ENCODE measurements at places on chromosomes 7 and 10.

DNA sequence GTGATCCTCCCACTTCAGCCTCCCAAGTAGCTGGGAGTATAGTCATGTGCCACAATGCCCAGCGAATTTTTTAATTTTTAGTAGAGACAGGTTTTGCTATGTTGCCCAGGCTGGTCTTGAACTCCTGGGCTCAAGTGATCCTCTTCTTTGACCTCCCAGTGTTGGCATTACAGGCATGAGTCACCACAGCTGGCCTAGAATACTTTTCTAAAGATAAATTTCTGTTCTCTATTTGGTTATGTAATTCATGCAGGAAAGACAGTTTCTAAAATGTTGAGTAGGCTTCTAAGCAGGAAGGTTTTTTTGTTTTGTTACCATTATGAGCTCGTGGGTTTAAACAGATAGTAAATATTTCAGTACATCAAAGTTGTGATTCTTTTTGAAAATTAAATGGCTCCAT, 5.0 kb downstream of the RBAK start:
- H3K27me3 ChIP-seq: no peaks in the 10 kb centered on the region
- H3K4me3 ChIP-seq: no peak overlapping the region
- peaks cover 20% of the 10 kb centered on the region for H3K36me3 ChIP-seq
- H3K4me1 ChIP-seq: peaks cover 8% of the 10 kb centered on the region
- H3K27ac ChIP-seq: no peak overlapping the region
- no peak for DNase-seq

- no peaks in the 10 kb centered on the region for H3K27me3 ChIP-seq
- no peaks in the 10 kb centered on the region for H3K4me1 ChIP-seq
- no peak for DNase-seq
- H3K4me3 ChIP-seq: no peak overlapping the region
Observed at GRCh38 chr7:48108959-48109847, 20.1 kb downstream of the UPP1 start.

GRCh38 chr10:67836972-67837371, 1.0 kb downstream of the DNAJC12 start:
- H3K27me3 ChIP-seq: no peaks in the 10 kb centered on the region
- no peak for DNase-seq
- H3K4me3 ChIP-seq: no peak overlapping the region

- no peak for DNase-seq
- H3K27ac ChIP-seq: no peak overlapping the region
- no peaks in the 10 kb centered on the region for H3K27me3 ChIP-seq
- no peak overlapping the region for H3K4me3 ChIP-seq
Observed at GRCh38 chr7:12199363-12199762, 11.7 kb upstream of the TMEM106B start.

GRCh38 chr10:82680608-82681007, 805.6 kb downstream of the NRG3 start:
- no peaks in the 10 kb centered on the region for H3K27me3 ChIP-seq
- no peaks in the 10 kb centered on the region for H3K36me3 ChIP-seq
- H3K4me3 ChIP-seq: no peak overlapping the region
- H3K4me1 ChIP-seq: no peaks in the 10 kb centered on the region

- peaks cover 67% of the 10 kb centered on the region for H3K36me3 ChIP-seq
- no peaks in the 10 kb centered on the region for H3K27me3 ChIP-seq
- no peak for DNase-seq
- H3K4me3 ChIP-seq: no peak overlapping the region
- H3K4me1 ChIP-seq: peaks cover 4% of the 10 kb centered on the region
- H3K27ac ChIP-seq: no peak overlapping the region
Observed at GRCh38 chr10:74137992-74138391, 12.6 kb downstream of the AP3M1 start.

- H3K4me1 ChIP-seq: peaks cover 16% of the 10 kb centered on the region
- H3K27me3 ChIP-seq: no peaks in the 10 kb centered on the region
- DNase-seq: peak; percentile 42
- no peak overlapping the region for H3K4me3 ChIP-seq
- H3K36me3 ChIP-seq: no peaks in the 10 kb centered on the region
Observed at GRCh38 chr10:22816298-22816653, 101.9 kb upstream of the PIP4K2A start.

- no peaks in the 10 kb centered on the region for H3K4me1 ChIP-seq
- no peaks in the 10 kb centered on the region for H3K27me3 ChIP-seq
- H3K27ac ChIP-seq: no peak overlapping the region
Observed at GRCh38 chr10:130029209-130029608, 65.1 kb upstream of the EBF3 start.

GRCh38 chr7:137930581-137930980, 71.3 kb downstream of the CREB3L2 start:
- peaks cover 34% of the 10 kb centered on the region for H3K36me3 ChIP-seq
- no peak for DNase-seq
- no peak overlapping the region for H3K4me3 ChIP-seq

DNA sequence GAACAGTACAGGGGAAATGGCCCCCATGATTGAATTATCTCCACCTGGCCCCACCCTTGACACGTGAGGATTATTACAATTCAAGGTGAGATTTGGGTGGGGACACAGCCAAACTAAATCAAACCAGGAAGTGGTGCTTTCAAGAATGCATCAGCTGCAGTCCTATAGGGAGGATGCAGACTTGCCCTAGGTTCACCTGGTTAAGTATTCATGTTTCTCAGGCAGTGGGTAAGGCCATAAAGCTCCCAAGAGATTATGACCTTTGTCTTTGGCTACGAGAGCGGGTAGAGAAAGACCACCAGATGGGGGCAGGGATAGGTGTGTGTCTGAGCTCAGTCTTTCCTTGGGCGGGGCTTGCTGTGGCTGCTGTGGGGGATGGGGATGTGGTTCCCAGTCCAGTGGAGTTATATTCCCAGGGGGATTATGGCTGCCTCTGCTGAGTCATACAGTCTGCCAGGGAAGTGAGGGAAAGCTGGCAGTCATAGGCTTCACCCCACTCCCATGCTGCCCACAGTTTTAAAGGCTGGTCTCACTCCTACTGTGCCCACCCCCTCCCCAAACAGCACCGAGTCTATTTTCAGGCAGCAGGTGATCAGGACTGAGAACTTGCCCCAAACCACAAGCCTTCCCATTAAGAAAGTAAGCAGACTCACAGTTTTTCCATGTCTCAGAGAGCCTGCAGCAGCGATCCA, 8.4 kb upstream of the R3HCC1L start:
- H3K36me3 ChIP-seq: no peaks in the 10 kb centered on the region
- DNase-seq: no peak
- H3K27ac ChIP-seq: no peak overlapping the region
- peaks cover 15% of the 10 kb centered on the region for H3K27me3 ChIP-seq

DNA sequence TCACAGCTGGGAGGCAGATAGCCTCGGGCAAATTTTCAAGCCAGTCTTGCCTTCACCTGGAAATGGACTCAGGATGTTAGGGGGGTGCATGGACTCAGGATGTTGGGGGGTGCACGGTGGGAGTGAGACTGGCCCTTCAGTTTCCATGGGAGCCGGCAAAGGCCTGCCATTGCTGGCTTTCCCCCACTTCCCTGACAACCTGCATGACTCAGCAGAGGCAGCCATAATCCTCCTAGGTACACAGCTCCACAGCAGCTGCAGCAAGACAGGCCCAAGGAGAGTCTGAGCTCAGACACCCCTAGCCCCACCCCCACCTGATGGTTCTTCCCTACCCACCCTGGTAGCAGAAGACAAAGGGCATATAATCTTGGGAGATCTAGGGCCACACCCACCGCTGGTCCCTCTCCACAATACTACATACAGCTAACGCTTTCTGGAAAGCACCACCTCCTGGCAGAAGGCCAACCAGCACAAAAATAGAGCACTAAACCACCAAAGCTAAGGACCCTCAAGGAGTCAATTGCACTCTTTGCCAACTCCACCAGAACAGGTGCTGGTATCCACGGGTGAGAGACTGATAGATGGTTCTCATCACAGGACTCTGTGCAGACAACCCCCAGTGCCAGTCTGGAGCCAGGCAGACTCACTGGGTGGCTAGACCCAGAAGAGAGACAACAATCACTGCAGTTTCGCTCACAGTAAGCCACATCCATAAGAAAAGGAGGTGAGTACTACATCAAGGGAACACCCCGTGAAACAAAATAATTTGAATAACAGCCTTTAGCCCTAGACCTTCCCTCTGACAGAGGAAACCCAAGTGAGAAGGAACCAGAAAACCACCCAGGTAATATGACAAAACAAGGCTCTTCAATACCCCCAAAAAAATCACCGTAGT, 18.3 kb downstream of the C7orf25 start:
- H3K4me1 ChIP-seq: peaks cover 9% of the 10 kb centered on the region
- no peaks in the 10 kb centered on the region for H3K27me3 ChIP-seq
- no peaks in the 10 kb centered on the region for H3K36me3 ChIP-seq
- no peak overlapping the region for H3K4me3 ChIP-seq
- no peak overlapping the region for H3K27ac ChIP-seq
- DNase-seq: no peak

- no peaks in the 10 kb centered on the region for H3K4me1 ChIP-seq
- DNase-seq: no peak
- no peak overlapping the region for H3K4me3 ChIP-seq
- no peak overlapping the region for H3K27ac ChIP-seq
- no peaks in the 10 kb centered on the region for H3K36me3 ChIP-seq
- no peaks in the 10 kb centered on the region for H3K27me3 ChIP-seq
Observed at GRCh38 chr7:137245890-137246289, 97.6 kb downstream of the PTN start.

DNA sequence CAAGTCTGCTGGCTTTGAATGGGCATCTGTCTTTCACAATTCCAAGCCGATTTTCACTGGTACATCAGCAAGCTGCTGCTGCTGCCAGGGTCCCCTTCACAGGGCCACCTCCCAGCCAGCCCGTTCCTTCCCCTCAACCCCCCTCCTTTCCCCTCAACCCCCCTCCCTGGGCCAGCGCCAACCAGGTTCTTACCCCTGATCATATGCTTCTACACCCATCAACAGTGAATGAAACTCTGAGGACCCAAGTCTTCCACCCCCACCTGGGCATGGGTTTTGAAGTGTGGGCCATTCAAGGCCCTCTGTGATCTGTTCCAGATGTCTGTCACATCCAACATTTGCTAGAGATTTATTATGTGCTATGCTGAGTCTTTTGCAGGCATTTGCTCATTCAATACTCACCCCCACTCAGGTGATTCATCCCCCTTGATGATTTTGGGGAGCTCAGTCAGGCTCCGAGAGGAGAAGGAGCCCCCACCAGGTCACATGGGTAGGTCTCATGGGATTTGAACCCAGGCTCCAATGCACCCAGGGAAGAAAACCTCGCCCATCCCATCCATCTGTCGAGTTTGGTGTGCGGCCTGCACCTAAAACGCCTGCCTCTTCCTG, 52.7 kb upstream of the FOXK1 start:
- no peak overlapping the region for H3K4me3 ChIP-seq
- H3K4me1 ChIP-seq: peaks cover 15% of the 10 kb centered on the region
- no peaks in the 10 kb centered on the region for H3K36me3 ChIP-seq
- no peak overlapping the region for H3K27ac ChIP-seq
- H3K27me3 ChIP-seq: no peaks in the 10 kb centered on the region

- no peak overlapping the region for H3K4me3 ChIP-seq
- no peak for DNase-seq
- peaks cover 16% of the 10 kb centered on the region for H3K27me3 ChIP-seq
- peaks cover 5% of the 10 kb centered on the region for H3K36me3 ChIP-seq
- H3K4me1 ChIP-seq: peaks cover 28% of the 10 kb centered on the region
Observed at GRCh38 chr10:62811159-62811875, 4.8 kb downstream of the EGR2 start.

DNA sequence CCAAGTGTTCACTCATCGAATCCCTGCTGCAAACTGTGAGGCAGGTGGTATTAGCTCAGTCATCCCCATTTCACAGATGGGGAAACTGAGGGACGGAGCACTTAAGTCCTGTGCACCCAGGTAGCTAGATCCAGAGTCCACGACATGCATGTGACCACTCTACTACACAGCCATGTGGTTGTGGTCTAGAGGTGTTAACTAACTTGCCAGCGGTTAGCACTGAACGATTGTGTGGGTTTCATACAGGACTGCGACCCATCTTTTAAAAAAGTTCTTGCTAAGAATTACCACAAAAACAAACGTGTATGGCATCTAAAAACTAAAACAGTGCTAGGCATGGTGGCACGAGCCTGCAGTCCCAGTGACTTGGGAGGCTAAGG, 16.1 kb upstream of the ABCC2 start:
- H3K4me3 ChIP-seq: no peak overlapping the region
- no peaks in the 10 kb centered on the region for H3K4me1 ChIP-seq
- H3K27ac ChIP-seq: no peak overlapping the region
- H3K27me3 ChIP-seq: no peaks in the 10 kb centered on the region
- H3K36me3 ChIP-seq: no peaks in the 10 kb centered on the region

DNA sequence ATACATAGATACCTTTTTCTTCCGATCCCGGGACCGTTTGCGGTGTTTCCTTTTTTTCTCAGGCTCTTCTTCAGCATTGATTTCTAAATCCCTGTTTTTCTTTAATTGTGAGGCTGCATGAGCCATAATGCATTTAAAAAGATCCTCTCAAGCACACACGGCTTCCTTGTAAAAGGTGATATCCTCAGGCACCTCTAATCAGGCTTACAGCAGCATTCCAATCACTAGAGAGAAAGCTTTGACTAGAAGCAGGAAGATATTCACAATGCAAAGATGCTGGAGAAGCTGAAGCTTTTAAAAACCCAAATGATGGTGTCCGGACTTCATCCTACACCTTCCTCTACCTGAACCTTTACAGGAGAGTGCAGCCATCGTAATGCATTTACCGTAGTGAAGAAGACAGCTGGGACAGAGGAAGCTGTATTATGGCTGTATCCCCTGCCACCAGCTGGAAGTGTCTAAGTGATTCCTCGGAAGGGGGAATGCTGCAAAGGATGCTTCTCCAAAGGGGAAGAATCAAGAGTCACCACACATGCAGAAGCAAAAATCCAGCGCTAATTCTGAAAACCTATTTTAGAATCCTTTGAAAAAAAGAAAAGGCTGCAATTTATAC, at the start of gene ANK3:
Gene ANK3 (minus strand): TSS at position 463 of the 613 bp plus-strand sequence. CDS start 337 bp downstream, at position 126.
- H3K4me3 ChIP-seq: no peak within 1 kb of the TSS
- H3K27ac ChIP-seq: no peak within 1 kb of the TSS
- no peak for DNase-seq
- H3K4me1 ChIP-seq: peaks cover 10% of the 10 kb centered on the region
- no peaks in the 10 kb centered on the region for H3K36me3 ChIP-seq

GRCh38 chr10:87850742-87851205, 12.6 kb downstream of the KLLN start:
- no peak overlapping the region for H3K27ac ChIP-seq
- H3K4me3 ChIP-seq: no peak overlapping the region
- DNase-seq: peak; percentile 38
- H3K4me1 ChIP-seq: no peaks in the 10 kb centered on the region
- no peaks in the 10 kb centered on the region for H3K36me3 ChIP-seq
- no peaks in the 10 kb centered on the region for H3K27me3 ChIP-seq

- peak; percentile 96 for DNase-seq
- no peaks in the 10 kb centered on the region for H3K27me3 ChIP-seq
- H3K27ac ChIP-seq: peak overlapping the region; percentile 87
- peaks cover 8% of the 10 kb centered on the region for H3K36me3 ChIP-seq
Observed at GRCh38 chr7:72805526-72806494, 22.2 kb downstream of the TYW1B start.

DNA sequence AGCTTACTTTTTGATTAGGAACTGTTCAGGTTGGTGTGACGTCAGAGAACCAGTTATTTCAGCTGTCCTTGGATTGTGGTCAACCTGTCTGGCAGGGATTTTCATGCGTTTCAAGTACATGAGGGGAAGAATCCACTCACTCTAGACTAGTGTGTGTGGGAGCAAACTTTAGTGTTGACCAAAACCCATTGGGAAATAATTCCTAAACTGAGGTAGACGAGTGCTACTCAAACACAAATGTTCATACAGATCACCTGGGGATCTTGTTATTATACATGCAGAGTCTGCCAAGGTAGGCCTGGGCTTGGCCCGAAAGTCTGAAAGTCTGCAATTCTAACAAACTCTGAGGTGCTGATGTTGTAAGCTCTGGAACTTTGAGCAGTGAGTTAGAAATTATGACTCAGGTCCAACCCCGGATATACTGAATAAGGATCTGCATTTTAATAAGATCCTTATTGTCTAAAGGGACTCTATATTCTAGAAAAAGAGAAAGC, 111.1 kb upstream of the CREB5 start:
- H3K4me3 ChIP-seq: no peak overlapping the region
- no peaks in the 10 kb centered on the region for H3K27me3 ChIP-seq
- no peak for DNase-seq
- H3K27ac ChIP-seq: no peak overlapping the region
- H3K36me3 ChIP-seq: no peaks in the 10 kb centered on the region
- peaks cover 13% of the 10 kb centered on the region for H3K4me1 ChIP-seq

All from CD14-positive monocyte (primary cell).